ENCODE measurements at places on chromosomes 1 and 21.

DNA sequence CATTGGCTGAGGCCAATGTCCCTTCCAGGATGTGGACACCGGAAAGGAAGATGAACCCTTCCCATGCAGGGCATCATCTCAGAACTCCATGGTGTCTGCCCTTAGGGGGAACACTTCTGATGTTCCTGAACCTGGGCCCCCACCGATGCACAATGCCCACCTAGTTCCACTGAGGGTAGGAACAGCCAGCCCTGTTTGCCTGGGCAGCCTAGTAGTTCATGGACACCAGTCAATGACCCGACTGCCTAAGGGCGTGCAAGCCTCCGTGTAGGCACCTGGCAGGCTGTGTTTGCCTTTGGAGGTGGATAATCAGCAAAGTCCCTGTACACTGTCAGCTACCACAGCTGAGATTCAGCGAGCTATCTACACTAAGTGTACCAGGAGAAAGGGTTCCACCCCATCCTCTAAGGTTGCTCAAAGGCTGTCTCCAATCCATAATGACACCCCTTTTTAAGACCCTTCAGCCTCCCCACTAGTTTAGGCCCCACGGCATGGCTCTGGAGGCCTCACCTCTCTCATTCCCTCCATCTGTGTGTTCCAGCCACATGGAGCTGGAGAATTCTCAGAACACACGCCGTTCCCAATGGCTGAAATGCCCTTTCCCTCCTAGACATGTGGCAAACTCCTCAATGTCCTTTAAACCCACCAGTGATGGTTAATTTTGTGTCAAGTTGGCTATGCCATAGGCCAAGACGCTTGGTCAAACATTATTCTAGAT lies 124.8 kb upstream of the EDN2 start:
- no peak for DNase-seq

- DNase-seq = no peak
These were observed 51.7 kb downstream of the SWT1 start for GRCh38 chr1:185208626-185209180.

DNA sequence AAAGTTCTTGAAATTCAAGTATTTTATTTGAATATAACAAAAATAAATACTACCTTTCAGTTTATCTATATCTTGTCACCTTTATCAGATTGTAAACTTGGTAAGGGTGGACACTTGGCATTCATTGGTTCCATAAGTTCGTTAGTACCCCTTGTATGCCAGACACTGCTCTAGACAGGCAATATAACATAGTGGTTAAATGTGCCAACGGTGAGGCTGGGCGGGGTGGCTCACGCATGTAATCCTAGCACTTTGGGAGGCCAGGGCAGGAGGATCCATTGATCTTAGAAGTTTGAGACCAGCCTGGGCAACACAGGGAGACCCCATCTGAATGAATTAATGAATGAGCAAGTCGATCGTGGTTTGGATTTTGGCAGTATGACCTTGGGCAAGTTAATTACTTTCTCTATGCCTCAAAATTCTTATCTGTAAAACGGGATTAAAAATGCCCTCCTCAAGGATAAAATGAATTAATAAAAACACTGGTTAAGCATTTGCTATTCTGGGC lies 26.3 kb upstream of the SH3D21 start:
- no peak for DNase-seq

DNA sequence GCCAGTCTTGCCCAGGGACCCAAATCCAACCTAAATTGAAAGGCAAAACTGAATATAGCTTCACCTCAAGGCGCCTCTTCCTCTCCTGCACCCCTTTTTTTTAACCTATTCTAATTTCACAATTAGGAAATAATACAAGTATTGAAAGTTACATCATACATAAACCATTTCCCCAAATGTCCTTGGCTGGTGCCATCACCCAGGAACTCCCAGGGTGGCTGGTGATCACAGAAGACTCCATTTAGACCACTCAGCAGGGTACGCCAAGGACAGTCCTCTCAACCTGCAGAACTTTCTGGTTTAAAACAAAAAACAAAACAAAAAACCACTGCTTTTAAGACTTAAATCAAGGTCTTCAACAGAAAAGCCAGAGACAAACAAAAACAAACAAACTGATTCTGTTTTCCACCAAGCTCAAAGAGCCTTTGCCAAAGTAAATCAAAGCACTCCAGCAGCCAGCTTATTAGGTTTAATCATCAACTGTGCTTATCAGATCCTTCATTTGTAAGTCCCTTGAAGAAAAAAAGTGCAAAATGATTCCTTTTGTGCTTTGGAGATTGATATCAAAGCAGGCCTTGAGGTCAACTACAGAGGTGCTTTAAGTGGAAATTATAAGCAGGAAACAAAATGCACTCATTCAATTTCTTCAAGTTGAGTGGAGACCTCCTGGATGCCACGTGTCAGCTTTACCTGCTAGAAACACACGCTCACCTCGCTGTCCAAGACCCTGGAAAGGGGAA lies 113.0 kb downstream of the ETS2 start:
- no peak for DNase-seq

DNA sequence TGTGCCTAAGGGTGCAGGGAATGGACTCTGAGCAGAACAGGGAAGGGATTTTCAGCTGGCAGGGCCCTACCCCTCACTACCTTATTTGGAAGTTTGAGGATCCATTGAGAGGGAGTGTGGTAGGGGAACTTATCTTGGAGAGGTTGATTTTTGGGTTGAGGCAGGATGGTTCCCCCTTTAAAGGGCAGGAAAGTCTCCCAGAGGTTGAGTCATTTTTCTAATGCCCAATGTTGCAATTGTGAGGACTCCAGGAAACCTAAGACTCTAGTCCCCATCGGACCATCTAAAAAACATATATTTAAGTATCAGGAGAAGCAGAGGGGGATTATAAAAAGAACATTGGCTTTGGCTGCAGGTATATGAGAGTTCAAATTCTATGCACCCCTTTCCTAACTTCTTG lies 47.3 kb downstream of the SAMD13 start:
- no peak for DNase-seq

- DNase-seq = no peak
These were observed 3.4 kb upstream of the FTCD start for GRCh38 chr21:46158666-46159300.

DNA sequence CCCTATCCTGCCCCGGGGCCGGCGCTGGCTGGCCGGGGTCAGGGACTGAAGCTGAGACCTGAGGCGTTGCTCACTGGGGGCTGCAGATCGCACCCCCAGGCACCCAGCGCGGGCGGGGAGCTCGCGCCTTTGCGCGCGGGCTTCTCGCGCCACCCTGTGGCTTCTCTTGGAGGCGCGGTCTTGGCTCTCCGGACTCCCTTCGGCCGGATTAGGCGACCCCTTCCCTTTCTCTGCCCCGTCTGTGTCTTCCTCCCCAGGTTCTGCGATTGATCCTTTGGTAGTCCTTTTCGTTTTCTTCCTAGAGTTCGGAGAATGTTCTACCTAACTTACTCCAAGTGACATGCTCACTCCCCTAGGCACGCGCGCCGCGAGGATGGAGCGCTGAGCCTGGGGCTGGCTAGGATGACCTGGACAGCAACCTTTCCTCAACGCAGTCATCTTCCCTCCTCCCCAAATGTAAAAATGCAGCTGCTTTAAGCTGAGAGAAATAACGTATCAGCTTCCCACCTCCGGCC lies 495 bp upstream of the NTRK1 start:
- no peak for DNase-seq
